Airway epithelial cell (primary cell): ENCODE measurements at places on chromosomes 4 and X. TPM values are rescaled to one million over a fixed set of nuclear protein-coding genes. Genes with fewer than 3 reads are reported as not detected.

The ERAS gene
- total RNA-seq: not detected in 2 replicates

The FAM47E gene
- total RNA-seq: 0.56 TPM in 1 of 2 replicates, not detected in the other

The ANKRD37 gene
- 7.1 and 9.9 TPM in 2 replicates for total RNA-seq

The ETDB gene
- total RNA-seq: not detected in 2 replicates

The SATL1 gene
- not detected in 2 replicates for total RNA-seq

The TGIF2LX gene
- total RNA-seq: not detected in 2 replicates

The GAGE12F gene
- not detected in 2 replicates for total RNA-seq

The NOP14 gene
- 30.8 and 31.4 TPM in 2 replicates for total RNA-seq

The RHOXF2B gene
- not detected in 2 replicates for total RNA-seq
